Left colon (tissue), 2 donors: ENCODE measurements at places on chromosomes 2 and 18. TPM values are rescaled to one million over a fixed set of nuclear protein-coding genes. Genes with fewer than 3 reads are reported as not detected.

The CTLA4 gene
- not detected for total RNA-seq

The IL1R1 gene
- total RNA-seq: 25.0 TPM

The COL4A4 gene
- total RNA-seq: 1.5 TPM

The IMMT gene
- total RNA-seq: 107 TPM

The NFATC1 gene
- 4.4 TPM for total RNA-seq

The SNTG2 gene
- total RNA-seq: 2.0 TPM

The PRKRA gene
- 31.1 TPM for total RNA-seq

The KIF5C gene
- 1.4 TPM for total RNA-seq

The CYP27A1 gene
- total RNA-seq: 28.1 TPM

The TLX2 gene
- total RNA-seq: not detected

The SIX2 gene
- not detected for total RNA-seq

The C1QL2 gene
- total RNA-seq: not detected

The PTMA gene
- 846 TPM for total RNA-seq

The PLEK gene
- 7.8 TPM for total RNA-seq
